ENCODE measurements at places on chromosomes 2 and 18. TPM values are rescaled to one million over a fixed set of nuclear protein-coding genes. Genes with fewer than 3 reads are reported as not detected.

Gene KLHL14
- polyA plus RNA-seq, result 0.08 TPM

DNA sequence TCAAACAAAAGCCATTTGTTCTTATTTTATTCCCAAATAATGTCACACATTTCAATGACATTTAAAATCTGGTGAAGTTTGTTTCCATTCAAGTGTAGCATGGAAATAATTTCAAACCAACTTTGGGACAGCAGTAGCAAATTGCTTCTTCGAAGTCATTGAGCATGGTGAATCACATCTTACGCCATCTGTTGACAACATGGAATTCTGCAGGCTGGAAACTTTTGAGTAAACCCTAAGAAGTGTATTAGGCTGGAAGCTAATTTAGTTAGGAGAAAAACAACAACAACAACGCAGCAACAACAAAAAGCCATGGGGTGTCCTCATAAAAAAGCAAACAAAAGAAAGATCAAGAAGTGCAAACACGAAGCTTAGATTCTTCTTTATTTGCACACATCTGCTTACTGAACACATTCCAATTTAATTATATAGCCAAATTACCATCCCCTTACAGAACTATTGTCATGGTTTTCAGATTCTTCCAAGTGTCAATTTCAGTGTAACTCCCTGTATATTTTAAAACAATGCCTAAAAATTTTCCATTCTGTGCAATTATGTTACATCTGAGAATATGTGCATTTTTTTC, 659.0 kb upstream of the CDH7 start:
- no peak for DNase-seq

DNA sequence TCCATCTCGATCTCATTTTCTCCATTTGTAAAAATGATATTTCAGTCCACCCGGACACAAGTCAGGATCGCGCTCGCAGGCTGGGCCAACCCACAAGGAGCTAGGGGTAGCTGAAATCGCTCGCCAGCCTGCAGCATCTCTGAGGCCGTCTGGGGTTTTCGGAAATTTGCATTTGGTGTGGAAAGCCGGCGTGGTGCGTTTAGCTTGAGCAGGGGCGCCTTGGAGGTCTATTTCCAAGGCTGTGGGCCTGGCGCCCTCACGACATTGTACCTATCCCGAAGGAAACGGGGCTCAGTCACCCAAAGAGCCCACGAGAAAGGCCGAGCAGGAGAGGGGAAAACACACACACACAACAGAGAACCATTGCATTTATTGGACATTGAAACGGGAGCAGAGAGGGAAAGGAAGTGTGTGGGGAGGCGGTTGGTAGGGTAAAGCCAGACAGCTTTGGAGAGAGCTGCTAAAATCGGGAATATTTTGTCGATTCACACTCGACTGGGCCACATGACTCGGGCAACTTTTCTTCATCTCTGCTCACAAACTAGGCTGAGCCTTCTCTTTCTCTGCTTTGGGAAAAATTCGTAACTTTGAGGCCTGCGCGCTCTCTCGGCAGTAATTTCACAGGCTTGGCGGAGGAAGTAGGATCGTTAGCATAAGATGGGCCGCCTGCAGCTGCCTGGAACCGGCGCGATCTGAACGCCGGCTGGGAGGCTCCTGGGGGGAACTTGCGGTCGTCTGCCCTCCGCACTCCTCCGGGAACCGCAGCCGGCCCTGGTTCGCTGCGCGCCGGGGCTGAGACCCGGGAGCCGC, 1.1 kb upstream of the HOXD8 start:
- DNase-seq, result no peak

- peak; percentile 67 for DNase-seq
Observed at GRCh38 chr2:32384529-32384928, 27.7 kb downstream of the BIRC6 start.

- peak; percentile 84 for DNase-seq
Observed at GRCh38 chr2:147623328-147623727, 221.5 kb upstream of the ACVR2A start.

- no peak for DNase-seq
Observed at GRCh38 chr2:45450634-45451033, 160.4 kb downstream of the SRBD1 start.

- no peak for DNase-seq
Observed at GRCh38 chr2:63729831-63730230, 111.9 kb upstream of the UGP2 start.

- DNase-seq, result no peak
Observed at GRCh38 chr2:68436270-68436669, 30.8 kb downstream of the FBXO48 start.

Gene ACADL
- not detected for polyA plus RNA-seq

Gene KCNE4
- polyA plus RNA-seq, result not detected

Gene HJURP
- not detected for polyA plus RNA-seq

Gene RND3
- not detected for polyA plus RNA-seq

GRCh38 chr2:124258140-124258880, 233.2 kb downstream of the CNTNAP5 start:
- no peak for DNase-seq

DNA sequence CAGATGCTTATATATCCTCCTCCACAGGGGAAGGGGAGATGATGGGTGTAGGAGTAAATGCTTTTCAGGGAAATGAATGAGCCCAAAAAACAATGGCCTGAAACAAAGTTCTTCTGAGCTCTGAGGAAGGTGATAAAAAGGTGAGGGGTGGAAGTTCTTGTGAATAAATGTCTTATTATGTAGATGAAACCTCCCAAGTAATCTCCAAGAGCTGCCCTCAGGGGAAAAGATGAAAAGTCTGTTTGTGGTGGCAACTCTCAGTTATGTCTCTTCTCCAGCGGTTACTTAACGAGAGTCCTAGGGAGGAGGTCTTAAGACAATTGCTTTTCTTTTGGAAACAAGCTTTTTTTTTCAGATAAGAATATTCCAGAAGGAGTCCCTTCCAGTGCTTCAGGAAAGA, 115.5 kb upstream of the CHAC2 start:
- DNase-seq, result no peak
